ENCODE measurements at places on chromosomes 1 and 21.
A peak's percentile ranks its signal among the peaks of the same experiment; 100 is the strongest.

GRCh38 chr1:183092350-183092749 is 69.1 kb downstream of the LAMC1 start:
- DNase-seq: no peak

GRCh38 chr1:112713466-112714312 is 1.4 kb downstream of the PPM1J start:
- no peak for DNase-seq

- no peak for DNase-seq
Observed at GRCh38 chr1:234968451-234968850, 160.2 kb downstream of the TOMM20 start.

DNA sequence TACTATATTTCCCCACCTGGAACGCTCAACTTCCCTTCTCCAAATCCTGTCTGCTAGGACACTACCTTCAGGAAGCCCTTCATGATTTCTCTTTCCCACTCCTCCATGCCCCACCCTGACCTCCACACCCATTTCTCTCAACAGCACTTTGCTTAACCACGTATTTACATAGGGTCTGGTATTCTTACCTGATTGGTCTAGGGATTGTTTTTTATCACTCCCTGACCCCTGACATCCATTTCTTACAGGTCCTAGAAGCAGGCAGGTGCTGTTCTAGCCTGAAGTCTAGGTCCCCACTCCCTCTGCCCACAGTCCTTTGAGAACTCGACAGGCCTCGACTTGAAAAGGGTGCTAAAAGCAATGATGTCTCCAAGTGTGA is 47.5 kb downstream of the DMAP1 start:
- DNase-seq: no peak

DNA sequence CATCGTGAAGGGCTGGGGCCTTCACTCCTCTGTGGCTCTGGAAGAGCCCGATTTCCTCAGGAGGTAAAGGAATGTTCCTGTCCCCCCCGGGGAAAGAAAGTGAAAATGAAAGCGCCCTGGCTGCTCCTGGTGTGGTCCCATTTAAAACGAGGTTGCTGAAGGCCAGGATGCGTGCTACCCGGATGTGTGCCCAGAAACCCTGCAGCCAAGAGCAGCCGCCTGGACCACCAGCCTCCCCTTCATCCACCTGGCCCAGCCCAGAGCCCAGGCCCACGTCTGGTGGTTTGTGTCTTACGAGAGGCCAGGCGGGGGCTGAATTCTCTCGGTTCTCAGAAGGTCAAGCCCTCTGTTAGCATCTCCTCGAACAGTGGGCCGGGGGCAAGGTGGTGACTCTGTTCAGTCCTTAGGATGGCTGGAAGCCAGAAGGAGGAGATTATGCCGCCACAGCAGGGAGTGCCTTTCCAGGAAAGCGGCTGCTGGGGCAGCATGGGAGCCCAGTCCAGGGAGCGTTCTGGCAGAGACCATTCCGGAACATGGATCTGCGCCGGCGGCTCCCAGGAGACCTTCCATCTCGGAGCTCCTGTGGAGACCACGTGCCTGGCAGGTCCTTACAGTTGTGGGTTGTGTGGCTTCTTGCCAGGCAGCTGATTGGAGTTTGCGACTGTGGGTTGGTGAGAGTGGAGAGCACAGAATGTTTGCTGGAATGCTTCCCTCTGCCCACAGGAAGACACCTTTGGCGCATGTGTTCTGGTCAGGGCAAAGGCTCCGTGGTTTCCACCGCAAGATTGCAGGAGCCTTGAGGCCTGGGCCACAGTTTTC is 1.4 kb downstream of the GUK1 start:
- DNase-seq: peak; percentile 81

DNA sequence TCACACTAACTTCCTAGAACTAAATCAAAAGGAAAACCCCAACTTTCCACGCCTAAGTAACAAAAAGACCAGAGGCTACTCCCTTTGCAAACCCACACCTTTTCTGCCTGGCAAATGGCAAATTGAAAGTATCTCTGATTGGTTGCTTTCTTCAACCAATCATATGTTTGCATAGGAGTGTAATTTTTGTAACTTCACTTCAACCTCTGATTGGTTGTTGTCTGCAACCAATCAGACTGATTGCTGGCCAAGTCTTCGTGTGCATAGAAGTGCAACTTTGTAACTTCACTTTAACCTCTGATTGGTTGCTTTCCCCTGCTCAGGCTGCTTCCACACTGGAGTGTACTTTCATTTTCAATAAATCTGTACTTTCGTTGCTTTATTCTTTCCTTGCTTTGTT is 36.9 kb upstream of the PADI2 start:
- peak; percentile 20 for DNase-seq

DNA sequence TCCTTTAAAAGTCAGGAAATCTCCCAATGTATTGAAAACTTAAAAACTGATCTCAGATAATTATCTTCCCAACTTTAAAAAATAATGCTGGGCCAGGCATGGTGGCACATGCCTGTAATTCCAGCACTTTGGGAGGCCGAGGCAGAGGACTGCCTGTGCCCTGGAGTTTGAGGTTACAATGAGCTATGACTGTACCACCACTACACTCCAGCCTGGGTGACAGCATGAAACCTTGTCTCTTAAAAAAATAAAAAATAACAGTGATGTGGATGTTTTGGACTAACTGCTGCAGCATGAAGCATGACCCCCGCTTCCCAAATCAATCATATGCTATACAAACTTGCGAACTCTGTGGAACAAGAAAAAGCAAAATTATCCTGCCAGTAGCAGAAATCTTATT is 186.3 kb downstream of the RERE start:
- peak; percentile 12 for DNase-seq

DNA sequence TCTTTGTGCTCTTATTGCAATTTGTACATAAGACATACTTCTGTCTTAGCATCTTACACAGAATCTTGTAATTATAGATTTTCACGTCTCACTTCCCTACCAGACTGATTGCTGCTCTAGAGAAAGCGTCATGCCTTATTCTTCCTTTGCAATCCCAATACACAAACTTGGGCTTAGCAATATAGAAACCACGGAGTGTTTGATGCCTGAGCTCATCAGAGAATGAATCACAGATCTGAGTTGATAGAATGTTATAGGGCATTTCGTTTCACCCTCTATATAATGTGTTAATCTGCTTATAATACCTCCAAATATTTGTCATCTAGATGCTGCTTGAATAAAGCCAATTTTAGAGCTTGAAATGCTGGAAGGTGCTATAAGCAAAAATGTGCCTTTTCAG is 6.6 kb downstream of the FMO1 start:
- DNase-seq: peak; percentile 15

GRCh38 chr1:23568608-23569383 is 9.5 kb upstream of the ID3 start:
- no peak for DNase-seq

DNA sequence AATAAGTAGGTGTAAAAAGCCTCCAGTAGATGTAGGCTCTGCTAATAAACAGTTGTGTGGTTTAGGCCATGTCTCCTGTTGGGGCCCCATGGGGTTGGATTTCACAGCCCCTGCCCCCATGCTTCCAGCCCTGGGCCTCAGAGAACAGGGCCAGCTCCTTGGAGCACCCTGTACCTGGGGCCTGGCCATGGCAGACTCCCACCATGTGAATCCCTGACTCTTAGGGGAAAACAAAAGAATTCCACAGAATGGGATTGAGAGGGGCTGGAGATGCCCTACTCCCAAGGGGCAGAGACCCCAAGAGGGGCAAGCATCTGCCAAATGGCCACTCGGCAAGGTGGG is 11.5 kb downstream of the LRP8 start:
- no peak for DNase-seq

GRCh38 chr1:208242941-208243526 is 1.1 kb downstream of the PLXNA2 start:
- DNase-seq: no peak

DNA sequence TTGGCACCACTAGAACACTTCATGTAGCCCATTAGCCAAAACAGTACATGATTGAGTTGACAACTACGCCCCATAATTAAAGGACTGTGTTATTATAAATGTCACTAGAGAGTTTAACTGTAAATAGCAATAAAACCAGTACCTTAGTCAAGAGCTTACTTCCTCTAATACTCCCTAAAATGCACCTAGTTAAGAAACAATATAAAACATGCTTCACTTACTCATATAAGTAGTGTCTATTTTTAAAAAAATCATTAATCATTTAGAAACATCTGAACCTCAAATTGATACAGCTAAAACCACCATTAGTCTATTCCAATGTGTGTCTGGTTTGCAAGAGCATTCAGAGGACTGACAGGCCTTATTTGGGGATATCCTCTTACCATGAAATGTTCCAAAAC is 25.3 kb downstream of the PTP4A2 start:
- no peak for DNase-seq

- no peak for DNase-seq
Observed at GRCh38 chr21:40254540-40255465, 387.6 kb downstream of the PCP4 start.

GRCh38 chr1:18549906-18550305 is 69.2 kb downstream of the KLHDC7A start:
- DNase-seq: no peak

DNA sequence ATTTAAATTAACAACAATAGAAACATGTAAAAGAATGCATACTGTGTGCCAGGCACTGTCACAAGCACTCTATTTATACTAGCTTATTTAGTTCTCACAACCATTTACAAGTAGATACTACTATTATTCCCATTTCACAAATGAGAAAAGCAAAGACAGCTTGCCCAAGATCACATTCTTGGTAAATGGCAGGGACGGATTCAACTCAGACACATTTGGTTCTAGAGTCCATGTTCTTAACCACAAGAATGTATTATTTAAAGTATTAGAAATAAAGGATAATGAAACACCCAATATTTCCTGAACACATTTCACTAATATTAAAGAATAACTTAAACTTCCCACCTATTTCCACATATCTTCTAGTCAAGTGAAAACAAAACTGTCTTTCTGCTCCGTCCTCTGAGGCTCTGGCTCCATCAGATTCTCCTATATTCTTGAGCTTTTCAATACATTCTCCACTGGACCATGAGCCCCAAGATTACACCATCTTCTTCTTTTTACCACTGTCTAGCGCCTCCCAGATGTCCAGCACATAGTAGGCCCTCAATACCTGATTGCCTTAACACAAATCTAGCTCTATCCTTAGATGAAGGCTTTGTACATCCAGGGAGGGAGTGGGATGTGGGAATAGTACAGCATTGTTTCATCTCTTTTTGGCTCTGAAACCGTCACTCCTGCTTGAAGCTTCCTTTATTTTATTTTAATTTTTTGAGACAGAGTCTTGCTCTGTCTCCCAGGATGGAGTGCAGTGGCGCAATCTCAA is 29.3 kb downstream of the SOD1 start:
- DNase-seq: no peak

- DNase-seq: no peak
Observed at GRCh38 chr1:154807048-154807591, 63.0 kb downstream of the KCNN3 start.

- DNase-seq: no peak
Observed at GRCh38 chr1:226691247-226691646, 47.8 kb downstream of the ITPKB start.

GRCh38 chr1:201138311-201138840 is 11.4 kb upstream of the ASCL5 start:
- no peak for DNase-seq

- DNase-seq: no peak
Observed at GRCh38 chr1:226526801-226527595, 21.6 kb upstream of the STUM start.

GRCh38 chr1:37123276-37124115 is 89.2 kb upstream of the GRIK3 start:
- no peak for DNase-seq

- no peak for DNase-seq
Observed at GRCh38 chr1:65163201-65163805, 15.3 kb downstream of the AK4 start.

GRCh38 chr1:63906047-63906704 is 132.4 kb downstream of the ROR1 start:
- no peak for DNase-seq

GRCh38 chr1:224541901-224542630 is 74.1 kb upstream of the CNIH3 start:
- DNase-seq: peak; percentile 43

GRCh38 chr1:203769505-203770343 is 4.7 kb downstream of the LAX1 start:
- DNase-seq: peak; percentile 94

DNA sequence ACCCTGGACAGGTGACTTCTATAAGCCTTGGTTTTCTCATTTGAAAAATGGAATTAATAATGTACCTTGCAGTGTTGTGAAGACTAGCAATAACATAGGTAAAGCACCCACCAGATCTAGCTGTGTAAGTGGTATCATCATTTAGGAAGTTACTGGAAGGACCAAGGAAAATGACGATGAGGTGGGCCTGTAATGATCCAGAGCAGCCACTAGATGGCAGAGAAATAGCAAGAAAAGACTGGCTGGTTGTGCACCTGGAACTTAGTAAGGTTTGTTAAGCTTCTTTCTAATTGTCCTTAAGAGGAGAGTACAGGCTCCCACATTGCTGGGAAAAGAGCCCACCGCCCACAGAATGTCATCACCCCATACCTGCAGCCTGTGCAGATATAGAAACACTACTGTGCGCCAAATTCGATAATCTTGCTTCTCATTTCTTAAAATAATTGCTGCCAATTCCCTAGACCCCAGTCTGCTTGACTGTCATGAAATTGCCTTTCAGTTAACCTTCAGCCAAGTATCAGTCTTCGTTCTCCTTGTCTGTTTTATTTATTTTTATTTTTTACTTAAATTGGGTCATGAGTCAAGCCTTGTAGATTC is 37.2 kb downstream of the WNT4 start:
- peak; percentile 67 for DNase-seq

GRCh38 chr1:233607252-233608119 is 6.4 kb upstream of the KCNK1 start:
- no peak for DNase-seq

DNA sequence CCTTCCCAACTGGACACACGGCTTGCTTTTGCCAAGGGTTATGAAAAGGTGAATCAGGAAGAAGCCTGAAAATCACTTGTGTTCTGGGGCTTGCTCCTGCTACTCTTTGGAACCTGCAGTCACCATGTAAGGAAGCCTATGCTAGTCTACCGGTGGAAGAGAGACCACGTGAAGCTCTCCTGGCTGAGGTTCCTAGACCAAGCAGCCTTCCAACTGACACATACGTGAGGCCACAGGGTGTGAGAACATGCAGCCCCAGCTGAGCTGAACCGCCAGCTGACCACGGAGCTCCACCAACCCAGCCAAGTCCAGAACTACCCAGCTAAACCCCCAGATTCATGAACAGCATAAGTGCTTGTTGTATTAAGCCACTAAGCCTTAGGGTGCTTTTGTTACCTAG is 72.8 kb upstream of the KRTAP19-8 start:
- no peak for DNase-seq

GRCh38 chr1:150525348-150525747 is 9.8 kb downstream of the FALEC start:
- DNase-seq: no peak

GRCh38 chr1:195026792-195027191 is 1581.4 kb downstream of the KCNT2 start:
- no peak for DNase-seq

DNA sequence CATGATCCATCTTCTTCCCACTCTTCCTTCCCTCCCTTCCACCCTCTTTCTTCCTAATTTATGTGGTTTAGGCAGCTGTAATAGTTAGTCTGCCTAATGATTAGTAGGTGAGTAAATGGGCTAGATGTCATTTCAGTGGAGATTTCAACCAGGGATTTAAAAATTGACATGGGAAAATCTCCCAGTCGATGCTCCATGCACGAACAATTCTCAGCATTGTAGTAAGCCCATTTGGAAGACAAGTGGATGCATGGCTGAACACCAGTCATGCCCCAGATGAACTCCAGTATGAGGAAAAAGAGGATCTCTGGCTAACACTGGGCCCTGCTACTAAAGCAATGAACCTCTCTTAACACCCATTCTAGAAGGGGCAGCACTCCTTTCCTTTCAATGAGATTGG is 25.3 kb downstream of the CHI3L2 start:
- DNase-seq: no peak

All from AG10803 (cell line).